ENCODE measurements at places on chromosomes 3 and 15.

GRCh38 chr15:95127356-95127755 lies 896.0 kb downstream of the MCTP2 start:
- DNase-seq, result no peak

DNA sequence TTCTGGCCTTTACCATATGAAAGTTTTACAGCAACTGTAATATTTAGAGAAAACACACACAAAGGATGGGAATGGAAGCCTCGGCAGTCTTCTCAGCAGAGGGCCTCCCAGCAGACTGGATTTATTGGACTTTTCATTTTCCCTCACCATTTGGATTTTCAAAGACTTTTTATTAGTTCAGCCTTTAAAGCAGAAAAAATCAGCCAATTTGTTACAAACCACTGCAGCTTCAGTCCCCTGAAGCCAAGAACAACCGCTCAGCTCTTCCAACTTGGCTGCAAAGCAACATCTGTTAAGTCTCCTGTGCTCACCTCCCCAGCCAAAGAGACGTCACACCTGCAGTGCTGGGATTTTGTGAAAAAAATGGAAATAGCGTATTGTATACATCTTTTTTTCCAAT lies 120.8 kb downstream of the GMPS start:
- no peak for DNase-seq

DNA sequence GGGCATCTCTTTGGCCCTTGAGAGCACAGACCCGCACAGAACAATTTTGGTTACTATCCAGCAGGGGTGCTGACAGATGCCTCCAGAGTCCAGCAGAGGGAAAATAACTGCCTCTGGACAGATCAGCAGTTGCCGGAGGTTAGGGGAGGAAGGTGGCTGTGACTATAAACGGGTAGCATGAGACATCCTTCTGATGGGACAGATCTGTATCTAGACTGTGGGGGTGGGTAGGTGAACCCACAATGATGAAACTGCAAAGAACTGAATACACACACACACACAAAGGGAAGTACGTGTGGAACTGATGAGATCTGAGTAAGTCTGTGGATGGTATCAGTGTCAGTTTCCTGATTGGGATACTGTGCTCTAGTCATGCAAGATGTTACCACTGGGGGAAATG lies 21.2 kb downstream of the ADAMTS7 start:
- DNase-seq, result no peak

- DNase-seq, result no peak
Measured at GRCh38 chr3:108178676-108179075, 43.5 kb downstream of the IFT57 start.
